ENCODE measurements at places on chromosomes 2 and 18.

DNA sequence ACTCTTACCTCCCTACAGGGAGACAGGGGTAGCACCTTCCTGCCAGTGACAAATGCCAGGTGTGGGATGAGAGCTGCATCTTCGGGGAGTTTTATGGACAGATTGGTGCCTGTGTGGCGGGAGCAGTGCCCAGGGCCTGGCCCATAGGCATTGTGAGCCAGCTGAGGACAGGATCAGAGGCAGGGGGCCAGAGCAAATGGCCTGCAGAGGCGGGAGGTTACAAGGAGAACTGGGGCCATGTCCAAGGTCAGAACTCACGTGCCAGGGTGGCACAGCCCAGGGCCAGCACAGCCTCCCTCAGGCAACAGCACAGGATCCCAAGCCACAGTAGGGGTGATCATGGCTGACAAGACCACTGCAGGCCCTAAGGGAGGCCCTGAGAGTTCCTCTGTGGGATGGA is 40.2 kb upstream of the MCFD2 start:
- no peak for DNase-seq

- DNase-seq = no peak
Measured at GRCh38 chr2:239239607-239240413, 161.0 kb downstream of the HDAC4 start.

DNA sequence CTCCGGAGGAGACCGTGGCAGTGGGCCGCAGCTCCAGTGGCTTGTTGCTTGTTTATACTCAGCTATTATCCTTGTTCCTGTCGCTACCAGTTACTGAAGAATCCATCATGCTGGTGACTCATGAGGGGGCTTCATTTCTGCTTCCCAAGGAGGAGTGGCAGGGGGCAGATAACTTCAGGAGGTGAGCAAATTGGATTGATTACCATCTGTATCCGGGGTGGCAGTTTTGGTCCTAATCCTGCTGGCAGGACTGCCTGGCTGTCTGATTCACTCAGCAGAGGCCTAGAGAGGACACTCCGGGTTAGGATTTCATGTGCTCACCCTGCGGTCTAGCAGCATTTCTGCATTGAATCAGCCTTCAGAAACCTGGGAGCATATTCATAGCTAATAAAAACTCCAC is 230.0 kb downstream of the ACTR3 start:
- no peak for DNase-seq

DNA sequence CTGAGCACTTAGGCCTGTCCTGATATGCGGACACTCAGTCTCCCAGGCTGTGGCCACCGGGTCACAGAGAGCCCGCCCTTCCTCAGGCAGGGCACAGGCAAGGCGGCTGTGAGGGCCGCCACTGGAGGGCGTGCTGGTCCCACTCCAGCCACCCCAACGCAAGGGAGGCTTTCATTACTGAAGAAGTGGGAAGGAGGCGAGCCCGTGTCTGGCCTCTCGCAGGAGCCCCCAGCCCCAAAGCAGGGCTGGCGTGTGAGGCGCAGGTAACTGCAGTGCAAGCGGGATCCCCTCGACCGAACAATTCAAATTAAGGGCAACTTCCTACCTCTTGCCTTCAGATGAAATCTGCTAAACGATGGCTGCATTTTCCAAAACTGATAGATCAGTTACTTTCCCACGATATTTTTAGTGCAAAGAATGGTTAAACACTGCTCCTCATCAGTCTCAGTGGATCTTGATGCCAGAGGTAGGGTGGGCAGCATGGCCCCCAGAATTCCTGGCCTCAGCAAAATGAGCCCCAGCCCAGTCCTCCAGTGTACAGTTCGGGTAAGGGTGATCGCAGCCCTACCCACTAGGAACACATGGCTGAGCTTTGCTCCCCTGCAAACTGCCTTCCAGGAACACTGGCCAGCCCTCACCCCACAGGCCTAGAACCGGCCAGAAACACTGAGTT is 97.2 kb downstream of the SEPTIN10 start:
- no peak for DNase-seq

- no peak for DNase-seq
Measured at GRCh38 chr2:25482341-25482740, 140.6 kb upstream of the DNMT3A start.

DNA sequence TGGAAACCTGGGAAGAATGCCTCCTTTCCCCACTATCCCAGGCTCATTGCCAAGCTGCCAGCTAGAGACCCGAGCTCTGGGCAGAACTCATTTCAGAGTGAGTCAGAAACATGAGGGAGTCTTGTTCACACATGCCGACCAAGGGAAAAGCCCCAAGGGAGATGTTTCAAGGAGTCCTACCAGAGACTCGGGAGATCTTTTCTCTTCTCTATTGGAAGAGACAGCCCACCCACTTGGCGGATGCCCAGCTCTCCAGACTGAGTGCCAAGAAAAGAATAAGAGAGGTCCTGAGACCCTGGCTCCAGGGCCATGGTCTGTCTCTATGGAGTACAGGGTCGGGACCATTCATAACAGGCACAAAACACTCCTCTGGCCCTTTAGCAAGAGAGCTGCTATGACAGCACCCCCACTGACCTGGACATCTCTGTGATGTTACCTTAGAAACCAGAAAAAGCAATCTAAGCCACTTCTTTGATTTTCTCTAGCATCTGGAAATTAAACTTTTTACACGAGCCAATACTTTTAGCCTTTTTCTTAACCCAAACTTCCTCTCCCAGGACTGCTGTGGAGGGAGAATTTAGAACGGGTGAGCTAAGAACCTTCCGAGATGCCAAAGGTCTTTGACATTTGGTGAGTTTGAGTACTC is 18.5 kb upstream of the IGFBP5 start:
- no peak for DNase-seq

- DNase-seq = no peak
Measured at GRCh38 chr2:88826399-88826798, 134.9 kb downstream of the RPIA start.

DNA sequence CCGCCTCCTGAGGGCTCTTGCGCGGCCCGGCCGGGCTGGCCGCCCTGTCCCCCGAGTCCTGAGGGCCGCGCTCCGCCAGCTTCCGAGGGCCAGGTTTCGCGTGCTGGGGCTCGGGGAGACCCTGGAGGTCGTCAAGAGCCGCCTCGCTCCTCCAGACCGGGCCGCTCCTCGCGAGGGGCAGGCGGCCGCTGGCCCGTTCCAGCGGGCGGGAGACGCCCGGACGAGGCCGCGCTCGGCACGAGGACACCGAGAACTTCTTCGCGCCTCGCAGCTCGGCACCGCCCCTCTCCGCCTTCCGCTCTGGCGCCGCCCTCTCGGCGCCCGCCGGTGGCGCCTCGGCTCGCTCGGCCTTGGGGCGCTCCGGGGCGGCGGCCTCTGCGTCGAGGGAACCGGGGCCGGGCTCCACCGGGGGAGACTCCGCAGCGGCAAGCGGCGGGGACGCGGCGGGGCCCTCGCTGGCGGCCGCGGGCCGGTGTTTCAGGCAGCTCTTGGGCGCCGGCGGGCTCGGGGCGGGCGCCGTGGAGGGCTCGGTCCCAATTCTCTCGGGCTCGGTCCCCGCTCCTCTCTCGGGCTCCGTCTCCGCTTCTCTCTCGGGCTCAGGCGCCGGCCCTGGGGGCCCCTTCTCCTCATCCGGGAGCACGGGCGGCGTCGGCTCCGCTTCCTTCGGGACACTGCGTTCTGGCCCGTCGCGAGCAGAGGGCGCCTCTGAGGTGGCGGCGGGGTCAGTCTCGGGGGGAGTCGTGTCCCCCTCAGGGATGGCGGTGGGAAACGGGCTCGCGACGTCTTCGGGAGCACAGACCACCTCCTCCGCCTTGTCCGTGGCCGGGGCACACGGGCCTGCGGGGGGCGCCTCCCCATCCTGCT is 91.6 kb upstream of the MGAT4A start:
- DNase-seq = peak; percentile 59

- DNase-seq = no peak
Measured at GRCh38 chr2:185796758-185797157, 58.2 kb downstream of the FSIP2 start.

DNA sequence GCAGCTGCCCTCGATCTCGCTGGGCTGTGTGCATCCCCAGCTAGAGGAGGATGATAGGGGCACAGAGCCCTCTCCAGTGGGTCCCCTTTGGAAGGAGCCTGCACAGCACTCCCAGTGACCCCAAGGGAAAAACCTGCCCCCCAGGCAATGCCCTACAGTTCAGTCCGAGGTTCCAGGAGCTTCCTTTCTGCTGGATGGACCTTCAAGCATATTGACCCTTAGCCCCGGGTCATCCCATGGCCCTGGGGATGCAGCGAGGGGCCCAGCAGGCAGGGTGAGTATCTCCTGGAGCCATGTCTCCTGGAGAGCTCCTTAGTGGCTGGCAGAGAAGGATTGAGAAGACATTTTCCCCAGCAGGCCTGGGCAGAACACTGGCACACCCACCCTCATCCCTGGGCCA is 45.4 kb upstream of the CTDP1 start:
- DNase-seq = no peak

- DNase-seq = no peak
Measured at GRCh38 chr2:86331384-86331783, 6.0 kb downstream of the REEP1 start.

DNA sequence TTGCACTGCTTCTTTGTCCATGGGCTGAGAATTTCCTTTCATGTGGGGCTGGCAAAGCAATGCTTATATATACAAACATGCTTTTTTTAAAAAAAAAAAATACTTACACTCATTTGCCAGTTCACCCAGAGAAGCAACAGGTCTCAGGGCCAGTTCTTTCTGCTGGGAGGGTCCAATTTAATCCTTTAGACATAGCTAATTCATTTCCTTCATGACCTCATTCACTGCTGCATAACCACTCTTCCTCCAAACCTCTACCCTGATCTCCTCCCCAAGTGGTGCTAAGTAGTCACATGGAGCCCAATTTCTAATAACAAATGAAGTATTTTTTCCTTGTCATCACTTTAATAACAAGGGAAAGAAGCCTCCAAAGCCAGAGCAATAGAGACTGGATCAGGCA is 17.1 kb upstream of the TMEM178A start:
- no peak for DNase-seq

- no peak for DNase-seq
Measured at GRCh38 chr18:44709307-44710126, 28.8 kb downstream of the SETBP1 start.

- no peak for DNase-seq
Measured at GRCh38 chr2:238004077-238004830, 37.4 kb downstream of the UBE2F start.

DNA sequence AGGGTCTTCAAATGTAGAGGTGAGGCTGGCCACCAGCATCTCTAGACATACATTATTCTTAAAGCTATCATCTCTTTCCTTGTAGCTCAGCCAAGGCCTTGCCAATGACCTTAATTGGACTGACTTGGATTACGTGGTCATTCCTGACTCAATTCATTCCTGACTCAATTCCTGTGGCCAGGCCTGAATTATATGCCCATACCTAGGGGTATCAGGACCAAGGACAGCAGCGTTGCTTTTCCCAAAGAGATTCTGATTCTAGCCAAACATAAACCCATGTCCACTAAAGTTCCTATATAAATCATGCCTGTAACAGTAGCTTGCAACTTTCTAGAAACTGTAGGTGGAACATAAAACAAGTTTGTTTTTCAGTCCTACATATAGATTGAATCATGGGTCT is 231.7 kb downstream of the ARL6IP6 start:
- no peak for DNase-seq

All from CD4-positive, alpha-beta T cell (primary cell).